Choroid plexus epithelial cell (primary cell): ENCODE measurements at places on chromosomes 3 and 15.

GRCh38 chr15:89845305-89845893 lies 30.7 kb upstream of the ANPEP start:
- peak; percentile 97 for DNase-seq

- DNase-seq, result peak; percentile 15
These were observed 8.3 kb upstream of the CSPG4 start for GRCh38 chr15:75720787-75721479.

GRCh38 chr15:77622934-77623754 lies 9.6 kb downstream of the LINGO1 start:
- DNase-seq, result no peak

GRCh38 chr3:56724676-56725075 lies 41.6 kb upstream of the TASOR start:
- no peak for DNase-seq

DNA sequence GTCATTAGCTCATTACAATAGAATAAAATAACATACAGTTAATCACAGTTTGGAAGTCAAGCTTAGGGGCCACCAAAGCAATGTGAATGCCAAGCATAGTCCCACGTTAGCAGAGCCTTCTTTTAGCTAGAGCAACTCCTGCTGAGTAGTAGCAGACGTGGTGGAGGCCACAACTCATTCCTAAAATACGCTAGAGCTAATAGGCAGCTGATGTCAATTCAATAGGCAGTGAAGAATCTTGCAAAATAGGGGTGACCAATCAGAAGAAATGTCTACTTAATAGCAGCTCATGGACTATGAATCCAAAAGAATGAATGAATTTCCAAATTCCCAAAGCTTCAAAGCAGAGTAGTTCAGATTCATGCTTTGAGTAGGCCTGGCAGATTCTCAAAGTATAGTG lies 292.9 kb upstream of the RORA start:
- DNase-seq, result no peak
